ENCODE measurements at places on chromosomes 3 and 15.

GRCh38 chr15:87731630-87732029 lies 524.9 kb downstream of the NTRK3 start:
- no peak for DNase-seq

- no peak for DNase-seq
These were observed 12.0 kb upstream of the DAPK2 start for GRCh38 chr15:64058279-64058678.

- DNase-seq = no peak
These were observed 10.5 kb downstream of the SLC6A6 start for GRCh38 chr3:14412831-14413380.

DNA sequence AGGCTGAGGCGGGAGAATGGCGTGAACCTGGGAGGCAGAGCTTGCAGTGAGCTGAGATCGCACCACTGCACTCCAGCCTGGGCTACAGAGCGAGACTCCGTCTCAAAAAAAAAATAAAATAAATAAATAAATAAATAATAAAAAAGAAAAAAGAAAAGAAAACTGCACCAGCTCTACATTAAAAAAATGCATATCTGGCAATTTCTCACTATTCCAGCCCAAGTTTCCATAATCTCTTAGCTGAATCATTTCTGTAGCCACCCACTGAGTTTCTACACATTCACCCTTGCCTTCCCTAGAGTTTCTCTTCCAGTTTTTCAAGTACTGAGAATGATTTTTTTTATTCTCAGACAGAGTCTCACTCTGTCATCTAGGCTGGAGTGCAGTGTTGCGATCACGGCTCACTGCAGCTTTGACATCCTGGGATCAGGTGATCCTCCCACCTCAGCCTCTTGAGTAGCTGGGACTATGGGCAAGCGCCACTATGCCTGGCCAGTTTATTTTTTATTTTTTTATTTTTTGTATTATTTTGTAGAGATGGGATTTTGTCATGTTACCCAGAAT lies 24.5 kb upstream of the SLC7A14 start:
- DNase-seq = no peak

GRCh38 chr3:14410503-14411165 lies 8.2 kb downstream of the SLC6A6 start:
- DNase-seq = peak; percentile 97

DNA sequence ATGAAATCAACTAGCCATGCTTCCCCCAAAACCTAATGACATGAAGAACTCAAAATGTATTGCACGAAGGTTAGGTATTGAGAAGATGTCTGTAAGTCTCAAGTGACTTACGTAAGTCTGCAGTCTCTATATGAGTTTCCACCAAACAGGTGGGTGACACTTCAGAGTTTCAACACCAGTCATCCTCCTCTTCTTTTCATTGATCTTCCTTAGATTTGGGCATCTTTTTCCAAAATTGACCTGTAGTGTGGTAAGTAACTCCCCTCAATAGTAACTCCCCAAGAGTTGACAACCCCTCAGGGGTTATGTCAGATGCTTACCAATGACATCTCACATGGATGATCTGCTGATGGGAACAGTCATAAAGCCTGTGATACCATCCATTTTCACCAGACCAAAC lies 46.1 kb downstream of the GPR176 start:
- DNase-seq = no peak

DNA sequence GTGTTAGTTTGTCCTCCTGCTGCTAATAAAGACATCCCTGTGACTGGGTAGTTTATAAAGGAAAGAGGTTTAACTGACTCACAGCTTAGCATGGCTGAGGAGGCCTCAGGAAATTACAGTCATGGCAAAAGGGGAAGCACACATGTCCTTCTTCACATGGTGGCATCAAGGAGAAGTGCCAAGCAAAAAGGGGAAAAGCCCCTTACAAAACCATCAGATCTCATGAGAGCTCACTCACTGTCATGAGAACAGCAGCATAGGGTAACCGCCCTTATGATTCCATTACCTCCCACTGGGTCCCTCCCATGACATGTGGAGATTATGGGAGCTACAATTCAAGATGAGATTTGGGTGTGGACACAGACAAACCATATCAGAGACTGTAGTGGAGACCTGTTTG lies 27.0 kb downstream of the TM2D3 start:
- peak; percentile 66 for DNase-seq

GRCh38 chr3:72942427-72942826 lies 54.2 kb upstream of the PPP4R2 start:
- DNase-seq = no peak

- DNase-seq = no peak
These were observed 286.0 kb downstream of the EDEM1 start for GRCh38 chr3:5473471-5473870.

- DNase-seq = no peak
These were observed 639.4 kb upstream of the NAALADL2 start for GRCh38 chr3:174219738-174220137.

DNA sequence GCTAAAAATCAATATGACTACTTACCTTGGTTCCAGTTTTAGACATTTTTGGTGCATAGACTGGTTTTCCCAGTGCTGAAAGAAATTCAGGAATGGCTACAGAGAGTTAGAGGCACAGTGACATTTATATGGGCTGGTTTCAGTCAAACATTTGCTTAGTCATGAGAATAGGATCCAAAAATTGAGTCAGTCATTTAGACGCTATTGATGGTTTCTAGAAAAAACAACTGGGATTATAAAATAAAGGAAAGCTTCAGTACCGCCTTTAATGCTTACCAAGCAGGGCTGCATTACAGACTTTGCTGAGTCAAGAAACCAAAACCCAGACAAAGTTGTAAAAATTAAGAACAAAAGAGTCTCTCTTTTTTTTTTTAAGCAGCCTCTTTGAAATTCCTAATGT lies at the start of gene CRYGS:
Gene CRYGS (minus strand): TSS at position 100 of the 400 bp plus-strand sequence. CDS start 54 bp downstream, at position 46.
- no peak for DNase-seq

- DNase-seq = no peak
These were observed 8.4 kb upstream of the GATA2 start for GRCh38 chr3:128501431-128501830.

DNA sequence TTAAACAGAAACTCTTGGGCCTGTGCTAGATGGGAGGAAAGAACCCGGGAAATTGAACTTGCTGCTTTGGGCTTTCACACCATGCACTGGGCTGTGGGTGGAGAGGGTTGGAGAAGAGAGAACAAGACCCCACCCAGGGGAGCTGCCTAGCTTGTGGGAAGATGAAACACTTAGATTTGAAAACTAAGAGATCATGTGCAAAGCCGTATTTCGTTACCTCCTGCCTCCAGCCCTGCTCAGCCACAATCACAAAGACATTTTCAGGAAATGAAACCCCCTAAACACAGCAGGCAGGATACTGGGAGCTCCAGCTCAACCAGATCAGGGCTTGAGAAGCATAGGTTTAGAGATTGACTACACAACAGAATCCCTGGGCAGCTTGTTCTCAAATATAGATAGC lies 183.0 kb upstream of the C2CD4B start:
- peak; percentile 30 for DNase-seq

GRCh38 chr15:42068601-42069000 lies 25.8 kb downstream of the PLA2G4D start:
- DNase-seq = no peak

- DNase-seq = peak; percentile 51
These were observed 9.7 kb upstream of the NMNAT3 start for GRCh38 chr3:139687431-139687830.

DNA sequence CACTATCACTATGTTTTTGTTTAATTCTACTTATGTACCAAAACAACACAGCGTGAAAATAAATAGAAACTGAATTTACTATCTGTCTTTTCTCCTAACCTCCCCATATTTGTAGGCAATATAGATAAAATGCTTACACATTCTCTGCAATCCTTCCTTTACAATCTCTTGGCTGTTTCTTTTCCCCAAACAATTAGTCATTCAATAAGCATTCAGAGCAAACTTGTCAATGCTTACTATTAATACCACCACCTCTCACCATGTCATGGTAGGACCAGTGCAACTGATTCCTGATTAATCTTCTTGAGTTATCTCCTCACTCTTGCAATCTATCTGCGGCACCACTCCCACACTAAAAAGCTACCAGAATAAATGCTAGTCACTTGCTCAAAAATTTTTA lies 74.0 kb upstream of the TTBK2 start:
- DNase-seq = no peak

DNA sequence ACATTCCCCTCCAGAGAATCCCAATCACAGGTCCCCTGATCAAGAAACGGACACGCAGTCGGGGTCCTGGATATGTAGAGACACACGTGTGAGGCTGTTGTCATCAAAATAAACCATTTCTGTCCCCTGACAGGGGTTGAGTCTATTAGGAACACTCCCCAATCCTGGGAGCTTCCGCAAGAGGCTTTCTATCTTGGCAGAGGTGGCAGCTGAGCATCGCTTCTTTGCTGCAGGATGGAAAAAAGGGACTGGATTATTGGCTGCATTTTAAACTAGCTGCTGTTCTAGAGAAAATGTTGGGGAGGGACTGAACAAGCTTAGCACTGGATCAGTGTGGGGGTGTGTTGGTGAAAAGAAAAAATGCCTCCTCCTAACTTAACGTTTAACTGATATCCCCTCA lies 2.5 kb upstream of the CNTN4 start:
- DNase-seq = no peak

GRCh38 chr3:150547045-150547741 lies 606 bp downstream of the EIF2A start:
- DNase-seq = peak; percentile 55

DNA sequence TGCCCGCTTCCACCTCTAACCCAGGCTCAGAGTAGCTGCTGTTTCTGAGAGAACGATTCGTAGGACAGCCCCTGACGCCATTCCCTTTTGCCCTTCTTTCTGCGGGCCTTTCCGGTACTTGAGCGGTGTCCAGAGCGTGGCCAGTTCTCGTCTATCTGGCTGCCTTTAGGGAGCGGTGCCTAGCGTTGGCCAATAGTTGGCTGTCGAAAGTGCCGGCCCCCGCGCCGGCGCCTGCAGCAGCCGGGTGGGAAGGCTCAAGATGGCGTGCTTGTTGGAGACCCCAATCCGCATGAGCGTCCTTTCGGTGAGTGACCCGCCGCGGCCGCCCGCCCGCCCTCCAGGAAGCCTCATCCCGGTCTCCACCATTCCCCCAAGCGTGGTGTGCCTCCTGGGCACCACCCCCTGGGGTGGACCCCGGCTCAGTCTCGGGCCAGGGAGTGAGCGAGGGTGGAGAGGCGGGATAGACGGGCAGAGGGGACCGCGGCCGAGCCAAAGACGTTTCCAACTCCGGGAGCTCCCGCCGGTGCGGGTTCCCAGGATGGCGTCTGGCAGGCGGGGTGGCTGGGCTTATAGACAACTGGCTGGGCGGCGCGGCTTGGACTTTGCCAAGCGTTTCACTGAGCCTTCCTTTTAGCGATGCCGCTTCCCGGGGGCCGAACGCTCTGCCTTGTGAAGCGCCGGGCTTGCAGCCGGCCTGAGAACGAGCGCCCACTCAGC lies at the start of gene ARMC8:
Gene ARMC8 (plus strand): TSS at position 6 of the 717 bp plus-strand sequence. CDS start 254 bp downstream, at position 260.
- DNase-seq = no peak

GRCh38 chr3:196203846-196204245 lies 7.4 kb downstream of the ZDHHC19 start:
- DNase-seq = peak; percentile 50

- DNase-seq = no peak
These were observed 106.5 kb upstream of the CTNNB1 start for GRCh38 chr3:41092844-41093243.

DNA sequence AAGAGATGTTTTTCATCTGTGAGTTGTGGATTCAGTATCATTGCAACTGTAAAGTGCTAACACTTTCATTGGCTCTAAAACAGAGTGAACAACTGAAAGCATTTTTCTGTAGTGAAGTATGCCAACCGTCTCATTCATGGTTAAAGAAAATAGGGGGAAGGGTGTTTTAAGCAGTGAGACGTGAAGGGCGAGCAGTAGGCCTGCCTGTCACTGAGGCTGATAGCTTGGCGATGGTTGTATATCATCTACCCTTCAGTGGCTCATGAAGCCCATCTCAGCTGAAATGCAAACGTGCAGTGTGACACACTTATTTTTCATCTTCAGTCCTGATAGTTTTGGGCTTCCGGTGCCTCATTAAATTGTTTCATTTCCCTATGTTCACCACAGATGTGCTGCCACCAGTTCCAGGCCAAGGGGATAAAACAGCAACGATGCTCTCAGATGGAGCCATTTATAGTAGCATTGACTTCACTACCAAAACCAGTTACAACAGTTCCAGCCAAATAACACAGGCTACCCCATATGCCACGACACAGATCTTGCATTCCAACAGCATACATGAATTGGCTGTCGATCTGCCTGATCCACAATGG lies 562.0 kb downstream of the ROBO2 start:
- no peak for DNase-seq

DNA sequence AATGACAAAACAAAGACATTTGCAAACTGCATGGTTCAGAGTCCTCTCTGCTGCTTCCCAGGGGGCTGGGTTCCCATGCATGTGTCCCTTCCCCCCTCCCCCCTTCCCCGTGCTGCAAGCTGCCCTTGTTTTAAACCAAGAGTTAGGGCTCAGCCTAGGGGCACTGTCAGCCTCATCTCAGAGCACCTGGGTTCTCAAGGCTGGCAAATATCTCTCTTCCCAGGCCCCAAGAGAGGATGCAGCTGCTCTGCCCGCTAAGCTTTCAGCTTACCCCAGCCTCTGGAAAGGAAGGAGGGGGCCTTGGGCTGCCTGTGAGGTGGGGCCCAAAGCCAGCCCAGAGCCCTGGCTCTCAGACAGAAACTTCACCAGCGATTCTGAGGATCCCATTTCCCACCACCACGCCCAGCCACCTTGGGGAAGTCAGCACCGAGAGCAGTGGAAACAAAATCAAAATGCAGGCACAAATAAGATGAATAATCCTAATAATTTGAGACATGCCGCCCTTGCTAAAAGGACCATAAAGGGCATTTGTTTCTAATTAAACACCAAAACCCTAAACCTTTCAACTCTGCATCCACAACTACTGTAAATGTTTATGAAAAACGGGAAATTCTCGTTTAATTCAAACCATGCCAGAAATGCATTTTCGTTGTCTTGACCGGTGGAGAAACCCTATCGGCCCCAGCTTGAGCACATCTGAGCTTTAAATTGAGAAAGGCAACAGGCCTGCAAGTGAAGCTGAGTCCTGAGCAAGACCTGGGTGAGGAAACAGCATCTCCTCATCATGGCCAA lies 67.7 kb upstream of the WNT5A start:
- no peak for DNase-seq

- DNase-seq = no peak
These were observed 249.1 kb downstream of the IL5RA start for GRCh38 chr3:2861120-2861519.

- DNase-seq = no peak
These were observed 40.3 kb upstream of the TSC22D2 start for GRCh38 chr3:150367757-150368156.

GRCh38 chr3:151838574-151839312 lies 24.8 kb downstream of the AADAC start:
- peak; percentile 86 for DNase-seq

- no peak for DNase-seq
These were observed 81.3 kb upstream of the NAALADL2 start for GRCh38 chr3:174777813-174778212.

- DNase-seq = no peak
These were observed 16.8 kb downstream of the HEMK1 start for GRCh38 chr3:50585919-50586762.

All from suppressor macrophage treated with lipopolysaccharide for 4 hours (primary cell).